ENCODE measurements at places on chromosomes 5 and 9. TPM values are rescaled to one million over a fixed set of nuclear protein-coding genes. Genes with fewer than 3 reads are reported as not detected.

DNA sequence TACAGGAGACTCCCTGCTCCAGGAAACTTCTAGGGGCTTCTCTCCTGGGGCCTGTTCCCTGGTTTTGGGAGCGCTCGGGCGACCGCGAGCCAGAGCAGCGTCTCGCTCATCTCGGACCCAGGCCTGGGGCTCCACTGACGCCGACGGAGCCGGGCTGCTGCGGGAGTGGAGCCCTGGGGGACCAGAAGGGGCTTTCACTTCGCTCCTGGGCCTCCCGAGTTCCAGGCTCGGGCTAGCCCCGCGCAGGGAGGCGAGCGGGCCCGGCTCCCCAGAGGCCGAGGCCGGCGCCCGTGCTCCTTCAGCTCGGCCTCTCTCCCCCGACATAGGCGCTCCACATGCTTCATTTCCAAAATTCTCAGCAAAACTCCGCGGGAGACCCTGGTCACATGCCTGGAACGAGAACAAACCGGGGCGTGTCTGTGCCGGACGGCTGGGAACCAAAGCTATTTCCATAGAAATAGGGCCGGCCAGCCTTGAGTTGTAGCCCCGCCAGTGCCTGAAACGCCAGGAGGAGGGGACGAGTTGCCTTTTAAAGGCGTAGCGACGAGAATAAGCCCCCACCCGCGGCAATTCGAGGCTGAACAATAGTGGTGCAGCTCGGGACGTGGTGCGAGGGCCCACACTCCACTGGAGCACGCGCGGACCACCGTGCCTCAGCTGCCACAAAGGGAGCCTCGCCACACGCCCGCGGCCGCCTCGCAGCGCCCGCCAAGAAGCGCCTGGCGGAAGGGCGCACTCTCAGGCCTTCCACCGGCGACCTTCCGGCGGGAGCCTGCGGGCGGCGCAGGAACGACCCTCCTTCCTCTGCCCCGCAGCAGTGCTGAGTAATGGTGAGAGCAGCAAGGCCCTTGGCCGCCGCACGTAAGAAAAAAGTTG is 1.1 kb upstream of the G3BP1 start:
- no peaks in the 10 kb centered on the region for H3K27me3 ChIP-seq
- peaks cover 25% of the 10 kb centered on the region for H3K4me1 ChIP-seq

GRCh38 chr9:13322828-13323550 is 43.5 kb upstream of the MPDZ start:
- H3K27ac ChIP-seq = no peak overlapping the region
- H3K36me3 ChIP-seq = no peaks in the 10 kb centered on the region
- no peak for DNase-seq
- H3K4me3 ChIP-seq = no peak overlapping the region

GRCh38 chr9:120531683-120532300 is 48.2 kb downstream of the CDK5RAP2 start:
- H3K27me3 ChIP-seq = no peaks in the 10 kb centered on the region
- peak; percentile 45 for DNase-seq
- peaks cover 10% of the 10 kb centered on the region for H3K4me1 ChIP-seq
- H3K36me3 ChIP-seq = no peaks in the 10 kb centered on the region

DNA sequence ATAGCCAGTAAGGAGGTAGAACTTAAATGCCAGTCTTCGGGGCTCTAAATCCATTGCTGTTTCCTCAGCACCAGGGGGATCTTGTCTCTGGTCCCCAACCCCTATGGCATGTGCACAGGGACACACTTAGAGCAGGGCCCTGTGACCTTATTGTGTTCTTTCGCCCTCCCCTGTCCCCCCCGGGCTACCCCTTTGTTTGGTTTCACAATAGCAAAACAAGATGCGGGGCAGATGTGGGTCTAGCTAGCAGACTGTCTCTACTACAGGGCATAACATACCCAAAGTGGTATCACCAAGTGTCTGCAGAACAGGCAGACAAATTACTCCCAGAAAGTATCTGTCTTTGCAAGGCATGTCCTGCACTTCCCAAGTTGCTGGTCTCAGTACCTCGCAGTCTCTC is 2.1 kb downstream of the FBLL1 start:
- H3K27me3 ChIP-seq = peaks cover 19% of the 10 kb centered on the region
- no peak overlapping the region for H3K27ac ChIP-seq
- no peaks in the 10 kb centered on the region for H3K4me1 ChIP-seq
- H3K36me3 ChIP-seq = no peaks in the 10 kb centered on the region

DNA sequence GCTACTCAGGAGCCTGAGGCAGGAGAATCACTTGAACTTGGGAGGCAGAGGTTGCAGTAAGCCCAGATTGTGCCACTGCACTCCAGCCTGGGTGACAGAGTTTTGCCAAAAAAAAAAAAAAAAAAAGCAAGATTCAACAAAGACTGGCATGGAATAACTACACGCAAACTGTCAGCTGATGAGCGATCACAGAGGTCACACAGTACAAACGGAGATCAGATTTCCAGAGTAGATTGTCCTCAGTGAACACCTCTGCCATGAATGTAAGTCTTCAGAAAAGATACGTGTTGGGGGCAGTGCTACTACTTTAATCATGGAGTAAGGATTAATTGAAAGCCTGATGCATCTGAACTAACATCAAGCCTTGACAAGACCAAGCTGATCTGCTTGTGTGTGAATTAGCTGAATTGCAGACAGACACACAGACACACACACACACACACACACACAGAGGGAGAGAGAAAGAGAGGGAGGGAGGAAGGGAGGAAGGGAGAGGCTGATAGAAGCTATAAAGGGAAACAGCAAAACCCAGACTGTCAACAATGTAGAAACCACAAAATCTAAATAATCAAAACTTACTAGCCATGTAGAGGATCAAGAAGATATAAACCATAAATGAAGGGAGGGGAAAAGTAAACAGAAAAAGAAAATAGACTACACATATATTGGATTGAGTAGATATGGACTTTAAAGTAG is 222.9 kb upstream of the ZNF462 start:
- no peaks in the 10 kb centered on the region for H3K36me3 ChIP-seq
- no peak overlapping the region for H3K4me3 ChIP-seq
- H3K4me1 ChIP-seq = no peaks in the 10 kb centered on the region
- H3K27ac ChIP-seq = no peak overlapping the region

GRCh38 chr5:174744896-174745295 is 20.5 kb downstream of the MSX2 start:
- no peak overlapping the region for H3K27ac ChIP-seq
- DNase-seq = no peak
- no peak overlapping the region for H3K4me3 ChIP-seq

DNA sequence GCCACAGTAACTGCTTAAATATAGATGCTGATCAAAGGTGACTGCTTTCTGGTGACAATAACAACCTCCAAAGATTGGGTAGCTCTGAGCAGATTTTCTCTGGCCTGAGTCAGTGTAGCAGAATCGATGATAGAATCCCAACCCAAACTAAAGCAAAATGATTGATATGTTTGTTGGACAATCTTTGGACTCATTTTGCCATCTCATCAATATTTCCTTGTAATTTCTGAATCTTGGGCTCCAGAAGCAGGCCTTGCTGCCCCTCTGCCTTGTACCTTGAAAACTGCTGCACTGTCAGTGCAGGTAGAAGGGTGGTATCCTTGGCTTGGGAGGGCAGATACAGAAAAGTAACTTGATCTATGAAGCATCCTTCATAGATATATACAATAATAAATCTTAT is 18.9 kb downstream of the TTC23L start:
- no peak for DNase-seq
- no peaks in the 10 kb centered on the region for H3K36me3 ChIP-seq
- no peak overlapping the region for H3K4me3 ChIP-seq
- H3K27ac ChIP-seq = no peak overlapping the region
- no peaks in the 10 kb centered on the region for H3K4me1 ChIP-seq
- H3K27me3 ChIP-seq = no peaks in the 10 kb centered on the region

MARCOL gene
- total RNA-seq = not detected

Data from hepatocyte (in vitro differentiated cells).